Lower lobe of right lung (tissue), 2 donors: ENCODE measurements at places on chromosomes 4 and X.

DNA sequence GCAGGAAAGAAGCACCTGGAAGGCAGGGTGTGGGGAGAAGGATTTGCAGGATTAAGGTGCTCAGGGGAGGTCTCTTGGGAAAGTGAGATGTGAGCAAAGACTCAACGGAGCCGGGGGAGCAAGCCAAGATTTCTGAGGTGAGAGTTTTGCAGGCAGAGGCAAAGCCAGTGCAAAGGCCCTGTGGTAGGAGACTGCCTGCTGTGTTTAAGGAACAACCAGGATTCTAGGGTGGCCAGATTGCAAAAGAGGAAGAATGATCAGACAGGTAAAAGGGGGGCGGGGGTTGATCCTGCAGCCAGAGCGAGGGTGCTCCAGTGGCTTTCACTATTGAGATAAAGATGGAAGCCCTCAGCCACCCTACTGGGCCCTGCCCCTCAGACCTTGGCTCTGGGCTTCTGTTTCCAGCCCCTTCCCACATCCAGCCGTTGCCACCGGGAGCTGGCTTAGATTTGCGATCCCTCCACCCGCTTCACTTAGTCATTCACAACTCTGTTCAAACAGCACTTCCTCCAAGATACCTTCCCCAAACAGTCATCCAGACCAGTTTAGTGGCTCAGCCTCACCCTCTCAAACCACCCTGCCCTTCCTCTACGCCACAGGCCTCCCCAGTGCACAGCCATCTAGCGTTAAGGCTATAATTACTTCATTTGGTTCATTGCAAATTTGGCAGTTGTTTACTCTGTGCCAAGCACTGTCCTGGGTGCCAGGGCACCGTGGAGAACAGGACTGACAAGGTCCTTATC, 23.3 kb upstream of the BCOR start:
- no peak for DNase-seq

DNA sequence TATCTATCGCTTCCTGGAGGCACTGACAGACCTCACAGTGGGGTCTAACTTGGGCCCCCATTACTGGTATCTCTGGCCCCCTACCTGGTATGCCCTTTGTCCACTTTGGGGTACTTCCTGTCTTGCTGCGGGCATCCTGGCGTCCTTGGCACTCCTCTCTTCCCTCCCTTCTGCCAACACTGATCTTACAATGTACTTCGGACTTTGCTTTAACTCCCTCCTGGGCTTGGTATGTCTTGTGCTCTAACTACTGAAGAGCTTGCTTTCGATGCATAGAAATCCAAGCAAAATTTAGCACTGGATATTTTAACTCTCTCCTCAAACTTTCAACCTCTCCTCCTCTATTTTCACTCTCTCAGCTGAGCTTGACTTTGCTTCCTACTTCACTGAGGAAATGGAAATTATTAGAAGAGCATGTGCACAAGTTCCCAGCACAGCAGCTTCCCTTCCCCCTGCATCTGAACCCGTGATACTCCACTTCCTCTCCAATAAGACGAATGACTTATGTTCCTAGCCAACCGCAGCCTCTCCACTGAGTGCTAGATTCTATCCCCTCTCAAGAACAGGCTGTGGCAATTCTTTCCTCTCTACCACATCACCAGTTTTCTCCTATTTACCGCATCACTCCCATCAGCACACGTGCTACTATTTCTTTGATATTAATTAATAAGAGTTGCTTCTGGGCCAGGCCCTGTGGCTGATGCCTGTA, 52.9 kb downstream of the SUPT20HL2 start:
- DNase-seq = peak; percentile 53

GRCh38 chrX:23503835-23504539, 163.3 kb upstream of the PRDX4 start:
- DNase-seq = peak; percentile 70

DNA sequence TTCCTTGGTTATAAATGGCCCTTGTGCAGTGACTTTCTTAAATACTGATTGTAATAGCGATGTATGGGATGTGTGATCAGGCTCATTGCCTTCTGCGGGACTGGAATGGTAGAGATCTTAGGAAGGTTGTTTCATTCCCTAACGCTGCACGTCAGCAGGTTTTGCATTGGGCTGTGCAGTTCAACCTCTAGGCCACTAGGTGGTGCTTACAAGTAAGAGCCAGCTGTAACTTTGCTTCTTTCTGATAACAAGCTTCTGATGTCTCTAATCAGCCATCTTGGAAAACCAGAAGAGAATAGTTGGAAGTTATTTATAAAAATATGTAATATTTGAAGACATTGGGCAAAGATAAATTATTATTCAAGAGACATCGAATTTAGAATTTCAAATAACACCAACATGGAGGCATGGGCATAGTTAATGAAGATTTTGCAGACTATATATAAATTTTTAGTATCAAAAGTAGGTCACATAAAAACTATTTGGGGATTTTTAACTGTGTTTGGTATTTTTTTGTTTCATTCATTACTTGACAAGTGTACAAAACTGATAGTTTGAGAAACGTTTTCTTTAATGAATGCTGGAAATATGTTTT, 339.7 kb upstream of the PCDH7 start:
- DNase-seq = no peak

GRCh38 chr4:167233685-167234315, 494 bp downstream of the SPOCK3 start:
- DNase-seq = no peak

DNA sequence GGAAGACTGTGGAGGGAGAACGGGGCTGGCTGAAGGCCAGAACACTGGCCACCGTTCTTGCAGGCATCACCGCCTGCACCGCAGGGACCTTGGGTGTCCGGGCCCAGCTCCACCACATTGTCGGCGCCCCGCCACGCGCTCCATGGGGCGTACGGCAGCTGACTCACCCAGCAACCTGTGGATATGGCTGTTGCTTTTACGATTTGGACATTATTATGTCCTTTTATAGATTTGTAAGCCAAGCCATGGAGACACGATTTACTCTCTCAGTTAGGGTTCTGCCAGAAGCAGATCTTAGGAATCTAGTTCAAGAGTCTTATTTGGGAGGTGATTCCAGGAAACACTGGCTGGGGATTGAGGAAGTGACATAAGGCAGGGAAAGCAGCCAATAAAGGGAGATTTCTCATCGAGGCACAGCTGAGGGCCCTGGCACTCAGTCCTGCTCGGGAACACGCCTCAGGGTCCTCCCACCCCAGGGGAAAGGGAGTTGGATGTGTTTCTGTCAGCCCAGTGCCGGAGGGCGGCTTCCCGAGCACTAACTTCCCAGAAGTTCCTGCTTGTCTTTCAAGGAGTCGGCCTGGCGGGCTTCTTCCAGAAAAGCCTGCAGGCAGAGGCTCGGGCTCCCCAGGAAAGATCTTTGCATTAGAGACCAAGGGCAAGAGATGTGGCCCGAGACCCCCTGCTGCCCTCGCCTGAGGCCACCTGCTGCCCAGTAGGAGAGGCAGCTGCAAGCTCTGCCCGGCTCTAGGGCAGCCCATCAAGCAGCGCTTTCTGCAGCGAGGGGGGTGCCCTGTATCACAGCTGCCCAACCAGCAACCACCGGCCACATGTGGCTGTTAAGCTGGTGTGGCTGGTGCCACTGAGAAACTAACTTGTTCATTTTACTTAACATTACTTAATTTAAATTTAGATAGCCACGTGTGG, 52.9 kb downstream of the CRMP1 start:
- no peak for DNase-seq

DNA sequence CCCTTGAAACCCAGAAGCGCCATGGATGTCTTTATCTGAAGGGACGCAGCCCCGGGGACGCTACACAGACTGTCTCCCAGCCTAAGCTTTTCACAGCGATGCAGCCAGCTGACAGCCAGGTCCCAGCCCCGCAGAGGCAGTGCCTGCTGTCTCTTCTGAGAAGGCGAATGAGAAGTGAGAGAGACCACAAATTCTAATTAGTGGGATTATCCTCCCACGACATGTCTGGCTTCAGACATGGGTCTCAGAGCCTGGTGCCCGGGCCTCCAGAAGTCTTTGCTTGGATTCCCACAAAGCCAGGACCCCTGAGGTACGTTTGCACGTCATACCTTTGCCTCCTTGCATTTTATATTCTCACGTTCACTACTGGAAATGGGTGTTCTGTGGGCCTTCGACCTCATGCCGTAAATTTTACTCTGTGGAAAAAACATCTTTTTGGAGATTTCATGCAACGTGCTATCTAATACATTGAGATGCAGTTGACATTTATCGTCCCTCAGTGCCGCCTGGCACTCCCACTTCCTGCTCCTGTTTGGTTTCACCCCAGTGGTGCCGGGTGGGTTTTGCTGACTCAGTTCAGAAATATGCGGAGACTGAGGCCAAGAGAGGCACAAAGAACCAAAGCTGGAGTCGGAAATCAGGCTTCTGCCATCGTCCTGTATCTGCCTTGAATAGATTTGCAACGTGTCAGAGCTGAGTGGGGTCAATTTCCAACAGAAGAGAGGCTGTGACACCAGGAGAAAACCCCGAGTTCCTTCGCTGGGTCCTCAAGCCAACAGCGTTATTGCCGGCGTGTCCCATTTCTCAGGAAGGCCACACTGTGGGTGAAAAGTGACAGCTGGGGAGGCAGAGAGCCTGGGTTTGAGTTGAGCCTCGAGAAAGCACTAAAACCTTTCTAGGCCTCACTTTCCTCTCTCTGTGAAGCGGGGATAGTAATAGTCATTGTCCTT, 114.4 kb downstream of the STK32B start:
- DNase-seq = no peak

- DNase-seq = no peak
Observed at GRCh38 chr4:70239884-70240591, 2.4 kb upstream of the CSN3 start.

DNA sequence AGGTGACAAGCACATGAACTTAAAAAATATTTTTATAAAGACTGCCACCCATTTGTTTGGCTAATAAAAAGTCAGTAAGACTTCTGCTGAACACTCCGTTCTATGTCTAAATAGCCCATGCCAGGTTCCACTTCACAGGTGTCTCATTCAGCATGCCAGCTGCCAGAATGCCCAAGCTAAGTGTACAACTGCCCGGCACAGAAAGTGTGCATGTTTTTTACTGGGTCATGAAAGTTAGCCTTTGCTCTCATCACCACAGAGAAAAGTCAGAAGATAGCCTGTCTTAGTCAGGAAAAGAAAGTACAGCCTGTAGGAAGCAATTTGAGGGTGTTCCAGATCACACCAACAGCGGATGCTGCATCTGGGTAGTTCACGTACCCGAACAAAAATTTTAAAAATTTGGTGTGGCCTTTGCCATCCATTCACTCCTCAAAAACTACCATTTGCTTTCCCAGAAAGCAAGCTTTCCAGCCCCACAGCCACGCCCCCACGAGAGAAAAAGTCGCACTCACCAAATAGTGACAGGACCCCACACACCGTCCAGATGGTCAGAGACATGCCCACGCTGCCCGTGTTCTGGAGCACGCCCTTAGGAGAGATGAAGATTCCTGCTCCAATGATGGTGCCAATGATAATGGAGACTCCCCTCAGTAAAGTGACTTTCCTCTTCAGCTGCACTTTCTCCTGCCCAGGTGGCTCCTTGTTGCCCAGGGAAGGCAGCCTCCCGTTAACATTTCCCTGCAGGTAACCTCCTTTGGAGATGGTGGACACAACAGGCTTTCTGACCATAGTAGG, 671 bp downstream of the SLC7A11 start:
- no peak for DNase-seq

DNA sequence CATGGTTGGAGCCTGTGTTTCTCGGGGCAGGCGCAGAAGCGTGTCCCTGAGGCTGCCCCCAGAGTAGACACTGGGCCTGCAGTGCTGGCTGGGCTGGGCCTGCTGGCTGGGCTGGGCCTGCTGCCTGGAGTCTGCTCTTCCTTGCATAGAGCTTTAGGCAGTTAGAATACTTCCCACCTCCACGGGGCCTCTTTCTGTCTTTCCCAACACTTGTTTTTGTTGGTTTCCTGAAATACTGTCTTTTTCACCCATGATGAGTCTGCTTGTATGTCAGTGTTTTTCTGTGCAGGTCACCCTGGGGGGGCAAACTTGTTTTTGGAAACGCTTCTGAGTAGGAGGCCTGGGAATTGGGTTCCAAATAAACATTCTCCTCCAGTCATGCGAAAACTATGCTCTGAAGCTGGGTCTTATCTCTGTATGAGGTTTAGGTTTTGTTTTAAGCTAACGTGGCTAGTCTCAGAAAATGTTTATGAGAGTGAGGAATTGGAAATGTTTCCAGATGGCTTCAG, 32.2 kb downstream of the TRMT44 start:
- no peak for DNase-seq

DNA sequence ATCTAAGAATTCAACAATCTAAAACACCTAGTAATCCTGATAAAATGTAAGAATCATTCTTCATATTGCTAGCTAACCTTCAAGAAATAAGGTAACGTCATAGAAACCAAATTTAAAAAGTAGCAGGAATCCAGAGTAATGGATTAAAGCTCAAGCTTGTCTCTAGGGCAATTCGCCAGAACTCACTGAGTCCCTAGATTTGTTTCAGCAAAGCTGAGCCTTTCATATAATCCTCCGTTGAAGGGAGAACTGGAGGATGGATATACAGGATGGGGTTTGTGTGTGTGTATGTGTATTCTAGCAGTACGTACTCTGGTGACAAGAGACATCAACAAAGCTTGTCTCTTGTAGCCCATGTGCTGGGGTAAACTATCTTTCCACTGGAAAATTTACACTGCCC, 2173.5 kb upstream of the AGA start:
- DNase-seq = no peak

DNA sequence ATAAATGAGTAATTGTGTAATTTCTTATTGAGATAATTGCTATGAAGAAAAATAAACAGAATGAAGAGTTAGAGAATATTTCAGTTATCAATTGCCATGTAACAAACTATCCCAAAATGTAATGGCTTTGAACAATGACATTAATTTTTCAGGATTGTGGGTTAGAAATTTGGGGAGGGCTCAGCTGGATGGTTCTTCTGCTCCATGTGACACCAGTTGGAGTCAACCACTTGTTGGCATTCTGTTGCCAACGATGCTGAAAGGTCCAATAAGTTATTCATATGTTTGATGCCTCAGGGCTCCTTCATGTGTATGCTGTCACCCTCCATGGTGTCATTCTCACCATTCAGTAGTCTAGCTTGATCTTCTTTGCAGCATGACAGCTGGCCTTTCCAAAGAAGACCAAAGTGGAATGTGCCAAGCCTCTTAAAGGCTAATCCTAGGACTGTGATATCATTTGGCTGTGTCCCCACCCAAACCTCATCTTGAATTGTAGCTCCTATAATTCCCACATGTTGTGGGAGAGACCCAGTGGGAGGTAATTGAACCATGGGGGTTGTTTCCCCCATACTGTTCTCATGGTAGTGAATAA, 20.9 kb upstream of the CCDC149 start:
- DNase-seq = no peak

DNA sequence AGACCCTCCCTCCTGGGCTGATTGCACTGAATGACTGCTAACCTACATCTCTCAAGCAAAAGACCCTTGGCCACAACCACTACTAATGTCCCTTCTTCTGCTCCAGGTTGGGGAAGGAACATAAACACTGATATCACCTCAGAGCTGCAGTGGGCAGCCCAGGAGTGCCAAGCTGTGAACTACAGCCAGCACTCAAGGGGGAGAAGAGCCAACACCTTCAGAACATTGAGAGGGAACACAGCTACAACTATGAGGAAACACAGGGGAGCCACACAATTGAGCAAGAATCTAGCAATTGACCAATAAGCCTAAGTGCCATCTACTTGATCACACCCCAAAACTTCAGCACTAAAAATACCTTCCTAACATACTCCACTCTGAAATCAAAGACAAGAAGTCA, 222.8 kb downstream of the SPATA18 start:
- no peak for DNase-seq

- DNase-seq = no peak
Observed at GRCh38 chr4:57137261-57137660, 27.1 kb upstream of the IGFBP7 start.

- no peak for DNase-seq
Observed at GRCh38 chr4:8388528-8388870, 52.0 kb downstream of the ACOX3 start.
